ENCODE measurements at places on chromosomes 2 and 18. TPM values are rescaled to one million over a fixed set of nuclear protein-coding genes. Genes with fewer than 3 reads are reported as not detected.

The ANKRD30B gene
- polyA plus RNA-seq: 0.05 TPM

The CRIM1 gene
- polyA plus RNA-seq: 729 TPM

The SH2D6 gene
- 0.18 TPM for polyA plus RNA-seq

The KIAA2012 gene
- 0.13 TPM for polyA plus RNA-seq

The STON1 gene
- polyA plus RNA-seq: 4.0 TPM

The CRYGD gene
- polyA plus RNA-seq: not detected

The MALL gene
- polyA plus RNA-seq: 2.4 TPM

The DNAH7 gene
- polyA plus RNA-seq: 0.15 TPM

The EVA1A gene
- polyA plus RNA-seq: 30.2 TPM

The VIT gene
- polyA plus RNA-seq: 38.0 TPM

The PPP1R1C gene
- polyA plus RNA-seq: 0.27 TPM

The ERMN gene
- polyA plus RNA-seq: not detected

The LRRTM1 gene
- polyA plus RNA-seq: not detected

The CYTIP gene
- polyA plus RNA-seq: not detected

The ABCG5 gene
- polyA plus RNA-seq: not detected

The CHST10 gene
- polyA plus RNA-seq: 11.7 TPM

The RAX gene
- not detected for polyA plus RNA-seq

The ST8SIA5 gene
- polyA plus RNA-seq: not detected

The BCL11A gene
- polyA plus RNA-seq: 0.60 TPM

The BCL2L11 gene
- 0.80 TPM for polyA plus RNA-seq

The UGT1A8 gene
- polyA plus RNA-seq: not detected

The PCARE gene
- polyA plus RNA-seq: not detected

The PROM2 gene
- 0.50 TPM for polyA plus RNA-seq

The RGPD3 gene
- 0.10 TPM for polyA plus RNA-seq

The MAP3K19 gene
- not detected for polyA plus RNA-seq

The MFSD2B gene
- 0.10 TPM for polyA plus RNA-seq

The IL18RAP gene
- polyA plus RNA-seq: not detected

The C2orf78 gene
- not detected for polyA plus RNA-seq

The G6PC2 gene
- not detected for polyA plus RNA-seq

The UGT1A6 gene
- 0.11 TPM for polyA plus RNA-seq

The GPR155 gene
- polyA plus RNA-seq: 3.0 TPM

The OXER1 gene
- not detected for polyA plus RNA-seq

The APLF gene
- polyA plus RNA-seq: 3.0 TPM

The CYP1B1 gene
- polyA plus RNA-seq: 1.4 TPM

Measured in BJ (cell line).